ENCODE measurements at places on chromosomes 13 and 19.

- no peak for DNase-seq
Observed at GRCh38 chr13:37481885-37482227, 116.7 kb downstream of the POSTN start.

DNA sequence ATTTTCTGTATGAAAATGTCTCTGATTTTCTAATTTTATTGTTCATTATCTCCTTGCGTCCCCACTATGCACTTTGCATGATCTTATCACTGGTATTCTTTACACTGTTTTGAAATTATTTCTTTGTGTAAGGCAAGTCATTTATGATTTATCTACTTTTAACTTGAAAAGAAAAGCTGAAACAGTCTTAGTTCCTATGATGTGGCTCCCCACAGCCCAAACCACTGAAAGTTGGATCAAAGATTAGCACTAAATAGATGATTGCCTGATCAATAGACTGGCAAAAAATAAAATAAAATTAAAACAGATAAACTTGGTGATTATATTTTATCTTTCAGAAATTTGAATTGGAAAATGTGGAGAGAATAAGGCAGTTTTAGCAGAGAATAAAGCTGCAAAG lies 1101.9 kb downstream of the PCDH9 start:
- no peak for DNase-seq

DNA sequence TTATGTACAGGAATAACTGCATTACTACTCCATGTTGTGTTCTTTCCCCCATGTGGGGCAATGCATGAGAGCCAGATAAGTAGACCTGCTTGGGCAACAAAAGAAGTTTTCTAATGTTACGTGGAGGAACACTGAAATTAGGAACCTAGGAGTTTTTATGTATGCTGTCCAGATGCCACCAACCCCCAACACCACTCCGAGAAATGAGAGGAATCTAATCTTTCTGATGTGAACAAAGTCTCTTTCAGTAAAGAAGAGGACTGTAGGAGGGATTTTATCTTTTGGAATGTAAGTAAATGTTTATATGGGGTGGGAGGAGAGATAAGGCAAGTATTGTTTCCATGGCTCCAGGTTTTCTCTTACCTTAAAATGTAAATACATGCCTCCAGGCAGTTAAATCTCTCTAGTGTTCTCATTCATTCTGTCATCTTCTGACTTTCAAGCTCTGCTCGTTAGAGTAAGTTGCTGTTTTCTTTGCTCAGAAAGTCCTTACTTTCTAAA lies 820.6 kb downstream of the PCDH17 start:
- DNase-seq = no peak

- no peak for DNase-seq
Observed at GRCh38 chr19:7933828-7934725, 8.1 kb upstream of the CTXN1 start.

DNA sequence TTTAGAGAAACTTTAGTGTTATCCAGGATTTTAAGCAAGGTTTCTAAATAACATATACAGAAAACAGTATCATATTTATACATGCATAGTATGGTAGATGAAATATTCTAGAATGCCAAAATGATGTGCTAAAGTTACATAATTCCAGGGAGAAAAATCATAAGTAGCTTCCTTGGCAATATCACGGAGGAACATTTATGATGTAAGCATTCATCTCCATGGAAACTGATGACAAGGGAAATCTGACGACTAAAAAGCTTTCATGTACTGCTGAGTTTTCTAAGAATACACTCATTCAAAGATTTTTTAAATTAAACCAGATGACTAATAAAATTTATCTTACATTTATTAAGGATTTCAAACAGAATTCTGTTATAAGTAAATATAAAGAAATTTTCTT lies 4.7 kb downstream of the TEX30 start:
- DNase-seq = no peak

- no peak for DNase-seq
Observed at GRCh38 chr13:59679254-59679653, 484.5 kb downstream of the DIAPH3 start.

DNA sequence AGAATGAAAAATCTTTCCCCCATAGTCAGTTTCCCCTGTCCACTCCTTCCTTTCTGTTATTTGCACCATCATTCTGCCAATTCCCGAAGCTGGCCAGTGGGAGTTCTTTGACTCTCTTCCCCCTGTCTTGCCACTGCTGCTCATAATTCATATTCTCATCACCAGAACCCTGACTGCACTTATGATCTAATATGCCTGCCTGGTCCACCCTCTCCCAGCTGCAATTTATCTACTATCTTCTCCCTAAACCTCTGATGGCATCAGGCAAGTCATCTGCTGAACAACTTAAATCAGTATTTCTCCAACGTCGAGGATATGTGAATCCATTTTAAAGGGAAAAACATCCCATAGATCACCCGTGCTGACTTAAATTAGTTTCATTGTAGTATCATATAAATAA lies 458.0 kb upstream of the GPC6 start:
- no peak for DNase-seq

DNA sequence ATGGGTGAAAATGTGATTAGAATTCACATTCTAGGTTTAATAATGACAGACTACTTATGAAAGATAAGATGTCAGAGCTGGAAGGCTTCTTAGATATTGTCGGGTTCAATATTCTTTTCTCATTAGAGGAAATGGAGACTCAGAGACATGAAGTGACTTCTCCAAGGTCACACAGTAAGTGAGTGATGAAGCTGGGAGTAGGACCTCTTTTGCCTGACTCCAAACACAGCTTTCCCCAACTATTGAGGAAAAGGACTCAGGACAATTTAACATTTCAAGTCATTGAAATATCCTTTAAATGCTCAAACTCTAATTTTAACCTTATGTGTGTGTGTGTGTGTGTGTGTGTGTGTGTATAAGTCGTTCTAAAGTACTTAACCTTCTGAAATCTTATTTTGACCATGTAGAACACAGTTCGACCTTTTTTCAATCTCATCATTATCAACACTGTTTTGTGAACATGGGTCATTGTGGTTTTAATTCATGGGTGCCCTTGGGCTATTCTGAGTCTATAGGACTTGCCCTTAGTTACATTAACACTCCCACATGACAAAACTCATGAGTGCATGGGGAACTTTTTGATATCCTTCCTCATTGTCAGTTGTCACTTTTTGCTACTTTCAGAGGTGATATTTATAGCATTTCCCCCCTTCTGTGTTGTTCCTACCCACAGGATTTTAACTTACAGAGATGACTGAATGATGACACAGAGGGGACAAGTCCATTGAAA lies 53.0 kb downstream of the LRCH1 start:
- no peak for DNase-seq

DNA sequence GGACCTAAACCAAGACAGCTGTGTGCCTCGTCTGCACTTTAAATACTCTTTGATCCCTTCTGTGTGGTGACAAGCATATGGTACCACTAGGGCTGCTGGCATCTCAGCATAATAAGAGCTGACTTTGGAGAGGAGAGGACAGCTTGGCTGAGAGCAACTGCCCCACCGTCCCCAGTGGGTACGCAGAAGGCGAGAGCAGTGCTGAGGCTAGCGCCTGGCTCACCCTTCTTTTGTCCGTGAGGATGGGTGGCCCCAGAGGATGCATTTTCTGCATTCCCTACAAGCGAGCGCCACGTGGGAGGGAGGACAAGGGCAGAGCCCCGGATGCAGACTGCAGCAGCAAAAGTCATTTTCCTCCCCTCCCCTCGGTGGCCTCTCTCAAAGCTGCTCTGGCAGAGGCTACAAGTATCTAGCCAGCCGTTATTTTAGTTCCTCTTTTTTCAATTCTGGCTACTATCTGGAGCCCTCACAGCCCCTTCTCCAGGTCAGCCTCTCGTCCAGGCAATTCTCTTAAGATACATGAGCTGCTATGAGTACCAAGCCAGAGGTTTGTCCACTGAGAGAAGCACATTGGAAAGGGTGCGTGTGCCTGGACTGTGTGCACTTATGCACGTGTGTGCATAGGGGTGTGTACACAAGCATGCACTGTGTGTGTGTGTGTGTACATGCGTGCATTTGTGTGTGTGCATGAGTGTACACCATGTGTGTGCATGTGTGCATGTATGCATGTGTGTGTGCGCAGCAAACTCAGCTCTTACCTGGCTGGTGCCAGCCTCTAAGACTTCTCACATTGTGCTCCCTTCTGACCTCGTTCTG lies 51.3 kb downstream of the RAB20 start:
- DNase-seq = no peak

DNA sequence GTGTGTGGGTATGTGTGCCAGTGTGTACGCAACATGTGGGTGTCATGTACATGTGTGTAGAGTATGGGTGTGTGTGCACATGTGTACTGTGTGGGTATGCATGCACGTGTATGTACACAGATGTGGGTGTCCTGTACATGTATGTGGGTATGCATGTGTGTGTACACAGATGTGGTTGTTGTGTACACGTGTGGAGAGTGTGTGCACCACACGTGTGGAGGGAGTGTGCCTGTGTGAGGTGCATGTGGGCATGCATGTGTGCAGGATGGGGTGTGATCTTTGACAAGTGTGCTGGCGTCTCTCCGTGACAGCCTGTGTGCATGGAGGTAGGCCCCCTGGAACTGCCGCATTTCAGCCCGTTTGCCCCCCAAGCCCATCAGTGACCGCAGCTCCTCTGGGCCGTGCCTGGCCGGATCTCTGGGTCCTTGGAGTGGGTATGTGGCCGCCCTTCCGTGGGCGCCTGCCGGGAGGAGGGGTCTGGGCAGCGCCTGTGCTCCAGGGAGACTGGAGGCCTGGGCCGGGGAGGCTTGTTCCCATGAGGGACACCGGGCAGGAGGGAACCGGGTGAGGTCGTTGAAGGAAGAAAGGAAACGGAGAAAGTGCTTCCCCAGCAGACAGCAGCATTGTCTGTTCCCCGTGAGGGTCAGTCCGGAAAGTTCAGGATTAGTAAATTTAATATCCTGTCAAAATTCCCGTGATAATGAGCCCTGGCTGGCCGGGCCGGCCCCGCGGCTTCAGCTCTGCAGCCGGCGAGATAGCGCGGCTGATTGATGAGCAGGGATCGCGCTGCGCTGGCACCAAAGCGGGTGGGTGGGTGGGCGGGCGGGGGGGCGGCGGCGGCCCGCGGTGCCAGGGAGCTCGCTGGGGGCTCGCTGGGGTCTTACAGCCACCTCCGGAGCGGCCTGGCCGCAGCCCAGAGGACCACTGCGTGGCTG lies 91.1 kb upstream of the SOX1 start:
- no peak for DNase-seq

DNA sequence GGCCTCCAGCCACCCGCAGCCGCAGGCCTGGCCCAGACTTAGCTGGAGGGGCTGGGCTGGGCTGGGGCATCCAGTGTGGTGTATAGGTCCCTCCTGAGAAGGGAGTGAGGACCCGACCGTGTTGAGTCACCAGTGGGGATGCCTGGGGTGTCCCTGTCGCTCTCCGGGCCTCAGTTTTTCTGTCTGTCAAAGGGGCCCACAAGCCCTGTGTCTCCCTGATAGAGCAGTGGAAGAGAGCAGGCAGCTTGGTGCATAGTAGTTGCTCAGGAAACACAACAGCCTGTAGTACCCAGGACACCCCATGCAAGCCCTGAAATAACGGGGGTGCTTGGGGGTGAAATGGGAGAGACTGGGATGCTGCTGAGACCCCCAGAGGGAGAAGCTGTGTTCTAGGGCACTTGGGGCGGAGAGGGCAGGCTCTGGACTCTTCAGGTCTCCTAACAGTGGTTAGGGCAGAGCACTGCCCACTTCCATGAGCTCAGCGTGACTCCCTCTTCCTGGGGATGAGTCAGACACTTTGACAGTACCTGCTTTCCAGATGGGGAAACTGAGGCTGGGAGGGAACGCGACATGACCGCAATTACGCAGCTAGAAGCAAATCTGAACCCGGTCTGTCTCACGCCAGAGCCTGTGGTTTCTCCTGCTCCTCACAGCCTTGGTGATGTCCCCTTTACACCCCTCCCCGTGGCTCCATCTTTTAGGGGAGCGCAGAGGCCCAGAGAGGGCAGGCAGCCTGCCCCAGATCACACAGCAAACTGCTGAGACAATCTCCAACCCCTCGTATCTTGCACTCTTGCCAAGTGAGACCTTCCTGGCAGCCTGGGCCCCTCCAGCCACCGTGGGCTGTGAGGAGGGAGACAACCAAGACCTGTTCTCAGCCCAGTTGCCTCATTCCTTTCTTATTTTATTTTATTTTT lies 692 bp downstream of the SULT2B1 start:
- no peak for DNase-seq

DNA sequence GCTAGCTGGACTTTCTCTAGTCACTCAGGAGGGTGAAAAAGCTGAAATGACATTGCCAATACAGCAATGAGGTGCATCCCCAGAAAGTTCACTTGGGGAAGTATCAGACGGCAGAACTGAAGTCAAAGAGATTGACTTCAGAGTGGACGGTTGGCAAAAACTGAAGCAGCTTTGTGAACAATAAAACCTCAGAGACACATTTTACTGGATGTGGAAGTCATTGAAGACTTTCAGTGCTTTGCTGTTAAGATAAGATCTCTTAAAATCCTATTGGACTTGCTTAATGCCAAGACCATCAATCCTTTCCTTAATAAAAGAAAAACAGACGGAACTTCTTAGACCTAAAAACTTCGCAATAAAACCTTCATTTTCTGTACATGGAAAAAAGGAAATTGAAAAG lies 103.7 kb downstream of the ABCC4 start:
- no peak for DNase-seq

DNA sequence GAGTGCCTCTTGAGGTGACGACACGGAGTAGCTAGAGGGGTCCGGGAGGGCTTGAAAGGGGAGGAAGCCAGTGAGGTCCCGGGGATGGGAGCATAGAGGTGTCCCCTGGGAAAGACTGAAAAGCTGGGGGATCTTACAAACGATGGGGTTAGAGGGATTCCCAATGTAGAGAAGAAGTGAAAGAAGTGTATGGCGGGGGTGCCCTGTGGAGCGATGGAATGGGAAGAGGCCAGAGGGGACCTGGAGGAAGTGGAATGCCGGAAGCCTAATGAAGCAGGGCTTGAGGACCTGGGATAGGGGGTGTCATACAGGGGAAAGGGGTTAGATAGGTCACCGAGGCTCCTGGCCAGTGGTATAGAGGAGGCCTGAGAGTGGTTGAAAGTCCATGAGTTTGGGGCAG lies 580 bp downstream of the AP2A1 start:
- no peak for DNase-seq

GRCh38 chr19:2578901-2579677 lies 103.2 kb downstream of the GADD45B start:
- DNase-seq = peak; percentile 65

- DNase-seq = peak; percentile 47
Observed at GRCh38 chr19:28705008-28705407, 507.9 kb downstream of the UQCRFS1 start.

GRCh38 chr13:51553531-51553930 lies 30.7 kb upstream of the WDFY2 start:
- no peak for DNase-seq

DNA sequence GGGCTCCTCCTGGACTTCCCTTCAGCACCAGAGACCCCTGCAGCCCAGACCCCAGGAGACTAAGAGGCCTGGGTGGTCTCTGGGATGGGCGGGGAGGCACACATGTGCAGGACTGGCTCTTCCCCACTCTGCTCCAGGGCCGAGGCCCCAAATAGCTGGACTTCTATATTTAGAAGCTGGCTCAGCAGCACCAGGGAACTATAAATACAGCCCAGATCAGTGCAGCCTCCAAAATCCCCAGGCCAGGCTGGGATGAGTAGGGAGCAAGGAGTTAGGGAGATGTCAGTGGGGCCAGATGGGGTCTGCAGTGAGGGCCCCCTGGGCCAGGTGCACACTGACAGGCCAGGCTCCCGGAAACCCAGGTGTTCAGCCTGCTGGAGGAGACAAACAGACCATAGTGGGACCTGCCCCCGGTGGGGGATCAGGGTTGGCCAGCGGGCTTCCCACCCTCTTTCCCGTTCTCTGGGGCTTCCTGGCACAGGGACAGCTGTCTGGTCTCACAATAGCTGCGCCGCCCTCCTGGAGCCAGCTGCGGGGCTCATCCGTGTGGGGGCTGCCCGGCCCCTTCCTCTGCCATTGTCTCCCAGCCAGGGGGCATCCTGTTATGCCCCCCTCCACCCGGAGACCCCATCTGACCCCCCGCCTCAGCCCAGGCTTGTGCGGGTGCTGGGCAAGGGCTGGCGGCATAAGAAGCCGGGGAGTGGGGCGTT lies 5.5 kb upstream of the ADGRE5 start:
- no peak for DNase-seq

Data from AG04449 (cell line).